ENCODE measurements at places on chromosomes 16 and 17.
A peak's percentile ranks its signal among the peaks of the same experiment; 100 is the strongest.

DNA sequence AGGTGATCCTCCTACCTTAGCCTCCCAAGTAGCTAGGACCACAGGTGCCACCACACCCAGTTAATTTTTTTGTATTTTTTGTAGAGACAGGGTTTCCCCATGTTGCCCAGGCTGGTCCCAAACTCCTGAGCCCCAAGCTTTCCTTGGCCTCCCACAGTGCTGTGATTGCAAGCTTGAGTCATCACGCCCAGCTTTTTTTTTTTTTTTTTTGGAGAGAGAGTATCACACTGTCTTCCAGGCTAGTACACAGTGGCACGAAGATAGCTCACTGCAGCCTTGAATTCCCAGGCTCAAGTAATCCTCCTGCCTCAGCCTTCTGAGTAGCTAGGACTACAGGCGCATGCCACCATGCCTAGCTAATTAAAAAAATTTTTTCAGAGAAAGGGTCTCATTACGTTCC is 27.2 kb downstream of the HEATR9 start:
- DNase-seq: no peak

DNA sequence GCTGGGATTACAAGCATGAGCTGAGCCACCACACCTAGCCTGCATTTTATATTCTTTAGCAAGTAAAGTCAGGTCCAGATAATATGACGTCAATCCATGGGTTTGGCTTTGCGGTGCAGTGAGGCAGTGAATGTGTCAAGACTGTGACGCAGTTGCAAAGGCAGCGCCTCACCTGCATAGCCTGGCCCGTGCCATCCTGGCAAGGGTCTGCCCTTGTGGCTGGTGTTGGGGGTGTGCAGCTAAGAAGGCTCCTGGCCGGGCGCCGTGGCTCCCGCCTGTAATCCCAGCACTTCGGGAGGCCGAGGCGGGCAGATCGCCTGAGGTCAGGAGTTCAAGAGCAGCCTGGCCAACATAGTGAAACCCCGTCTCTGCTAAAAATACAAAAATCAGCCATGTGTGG is 7.0 kb downstream of the PDF start:
- DNase-seq: no peak

- no peak for DNase-seq
These were observed 998 bp upstream of the PRKCA start for GRCh38 chr17:66301367-66301863.

- no peak for DNase-seq
These were observed 13.2 kb downstream of the HIC1 start for GRCh38 chr17:2068031-2068518.

DNA sequence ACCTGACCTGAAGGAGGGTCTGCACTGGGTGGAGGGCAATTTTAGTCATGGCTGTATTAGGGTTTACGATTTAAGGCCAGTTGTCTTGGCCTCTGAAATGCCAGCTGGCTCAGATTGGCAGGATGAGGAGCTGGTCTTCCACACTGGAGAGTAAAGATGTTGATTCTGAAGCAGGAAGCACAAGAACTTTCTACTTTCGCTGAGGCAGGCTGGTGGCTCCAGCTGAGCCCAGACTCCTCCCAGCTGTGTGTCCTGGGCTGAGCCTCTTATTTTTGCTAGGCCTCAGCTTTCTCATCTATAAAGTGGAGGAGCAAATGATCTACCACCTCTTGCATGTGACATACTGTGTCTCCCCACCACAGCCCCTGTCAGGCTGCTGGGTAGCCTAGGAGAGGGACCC is 74.4 kb downstream of the MRM1 start:
- no peak for DNase-seq

- DNase-seq: no peak
These were observed 6.2 kb downstream of the NME1 start for GRCh38 chr17:51159604-51160003.

DNA sequence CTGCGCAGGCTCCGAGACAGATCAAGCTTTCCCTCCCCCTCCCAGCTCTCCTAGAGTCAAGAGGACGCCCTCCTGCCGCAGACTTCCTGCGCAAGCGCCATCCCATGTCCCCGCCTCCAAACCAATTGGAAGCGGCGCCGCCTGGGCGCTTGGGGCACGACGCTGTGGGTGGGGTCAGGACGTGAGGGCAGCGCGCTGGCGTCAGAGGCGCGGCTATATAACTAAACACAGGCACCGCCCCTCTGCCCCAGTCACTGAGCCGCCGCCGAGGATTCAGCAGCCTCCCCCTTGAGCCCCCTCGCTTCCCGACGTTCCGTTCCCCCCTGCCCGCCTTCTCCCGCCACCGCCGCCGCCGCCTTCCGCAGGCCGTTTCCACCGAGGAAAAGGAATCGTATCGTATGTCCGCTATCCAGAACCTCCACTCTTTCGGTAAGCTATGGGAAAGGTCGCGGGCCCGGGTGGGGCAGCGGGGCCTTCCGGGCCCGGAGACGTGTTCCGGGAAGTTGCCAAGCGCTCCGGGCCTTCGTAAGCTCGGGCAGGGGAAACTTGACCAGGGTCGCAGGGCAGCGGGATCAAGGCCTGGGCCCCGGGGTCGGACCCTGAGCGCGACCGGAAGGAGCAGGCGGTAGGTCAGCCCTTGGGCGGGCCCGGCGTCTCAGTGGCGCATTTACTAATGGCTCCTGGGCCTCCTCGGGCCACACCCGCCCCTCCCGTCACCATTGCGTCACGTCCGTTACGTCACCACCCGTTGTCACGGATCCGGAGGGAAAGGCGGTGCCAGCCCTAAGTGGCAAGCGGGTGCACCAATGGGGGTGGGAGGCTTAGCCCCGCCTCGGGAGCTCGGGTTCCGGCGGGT is at the start of gene EIF1:
TSS of gene EIF1 (plus strand) at position 245 of the 856 bp plus-strand sequence. CDS start at position 399, 154 bp downstream.
- peak; percentile 100 for DNase-seq

DNA sequence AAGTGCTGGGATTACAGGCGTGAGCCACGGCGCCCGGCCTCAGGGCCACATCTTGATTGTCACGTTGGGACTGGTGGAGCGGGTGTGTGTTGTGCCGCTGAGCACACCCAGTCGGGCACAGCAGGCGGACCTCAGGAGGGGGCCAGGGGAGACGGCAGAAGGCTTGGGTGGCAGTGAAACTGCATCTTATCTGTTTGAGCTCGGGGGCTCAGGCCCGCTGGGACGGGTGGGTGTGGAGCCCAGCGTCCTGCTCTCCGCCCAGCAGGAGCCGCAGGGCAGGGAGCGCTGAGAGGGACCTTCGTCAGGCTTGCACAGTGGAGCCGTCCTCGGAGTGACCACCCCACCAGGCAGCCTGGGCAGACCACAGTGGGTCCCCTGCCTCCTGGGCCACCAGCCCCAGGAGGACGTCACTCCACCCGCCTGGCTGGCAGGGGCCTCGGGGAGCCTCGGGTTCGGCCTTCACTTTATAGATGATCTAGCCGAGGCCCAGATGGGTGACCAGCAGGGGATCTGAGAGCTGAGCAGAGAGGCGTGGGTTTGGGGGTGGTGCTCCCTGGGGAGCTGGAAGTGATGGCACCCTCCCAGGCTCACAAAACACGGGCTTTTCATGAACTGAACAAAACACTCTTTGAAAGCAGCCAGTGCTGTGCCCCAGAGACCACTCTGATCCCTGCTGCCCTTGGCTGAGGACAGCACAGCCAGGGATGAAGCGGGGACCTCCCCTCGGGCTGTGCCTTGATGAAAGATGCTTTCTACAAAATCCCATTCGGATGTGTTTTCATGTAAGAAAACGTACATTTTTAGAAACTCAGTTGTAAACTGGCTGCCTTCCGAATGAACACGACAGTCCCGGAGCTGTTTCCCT is 181.1 kb downstream of the SEC14L1 start:
- no peak for DNase-seq

GRCh38 chr17:75109407-75110233 is at the start of gene ARMC7:
TSS of gene ARMC7 (plus strand) at chr17:75109969. CDS start at chr17:75110289, 320 bp downstream.
- no peak for DNase-seq

- DNase-seq: no peak
These were observed 361.0 kb downstream of the WWOX start for GRCh38 chr16:78460428-78460827.

- DNase-seq: no peak
These were observed 29.3 kb upstream of the TNFRSF13B start for GRCh38 chr17:17001076-17001777.

- DNase-seq: no peak
These were observed 150.4 kb upstream of the IRX5 start for GRCh38 chr16:54780266-54780665.

DNA sequence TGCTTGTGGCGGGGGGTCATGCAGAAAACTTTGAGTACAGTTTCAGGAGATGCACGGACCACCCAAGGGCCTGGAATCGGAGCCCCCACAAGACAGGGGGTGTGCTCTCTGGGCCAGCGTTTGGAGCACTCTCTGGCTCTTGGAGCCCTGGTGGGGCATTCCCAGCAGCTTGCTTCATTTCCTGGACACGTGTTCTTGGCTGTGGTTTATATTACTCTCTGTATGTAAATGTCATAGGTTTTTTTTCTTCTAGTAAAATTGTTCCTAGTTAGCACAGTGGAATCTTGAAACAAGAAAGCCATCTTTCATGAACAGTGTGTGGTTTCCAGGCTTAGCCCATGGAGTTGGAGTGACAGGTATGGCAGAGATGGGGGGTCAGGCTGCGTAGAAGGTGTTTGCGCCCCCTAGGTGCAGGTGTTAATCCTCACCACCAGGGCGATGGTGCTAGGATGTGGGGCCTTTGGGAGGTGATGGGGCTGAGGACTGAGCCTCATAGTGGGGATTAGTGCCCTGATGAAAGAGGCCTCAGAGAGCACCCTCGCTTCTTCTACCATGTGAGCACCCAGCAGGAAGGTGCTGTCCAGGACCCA is 79.8 kb downstream of the JPH3 start:
- DNase-seq: peak; percentile 19

- DNase-seq: no peak
These were observed 125.4 kb downstream of the MGAT5B start for GRCh38 chr17:76993651-76994050.

- DNase-seq: no peak
These were observed 3.9 kb upstream of the MRPS23 start for GRCh38 chr17:57853695-57854094.

DNA sequence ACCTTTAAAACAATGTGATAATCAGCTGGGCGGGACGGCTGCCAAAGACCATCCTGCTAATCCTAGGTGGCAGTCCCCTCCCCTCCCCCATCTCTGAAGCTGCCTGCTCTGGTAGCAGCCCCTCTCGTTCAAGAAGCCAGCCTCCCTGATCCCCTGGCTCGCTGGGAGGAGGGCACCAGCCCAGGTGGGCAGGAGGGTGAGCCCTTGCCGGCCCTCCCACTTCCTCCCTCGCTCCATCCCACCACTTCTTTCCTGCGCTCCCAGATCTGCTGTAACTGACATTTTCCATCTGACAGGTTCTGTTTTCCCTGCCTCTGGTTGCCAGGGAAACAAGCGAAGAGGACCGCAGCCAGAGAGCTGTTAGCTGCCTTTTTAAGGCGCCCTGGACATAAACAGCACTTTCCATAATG is 155.7 kb upstream of the TNRC6C start:
- no peak for DNase-seq

DNA sequence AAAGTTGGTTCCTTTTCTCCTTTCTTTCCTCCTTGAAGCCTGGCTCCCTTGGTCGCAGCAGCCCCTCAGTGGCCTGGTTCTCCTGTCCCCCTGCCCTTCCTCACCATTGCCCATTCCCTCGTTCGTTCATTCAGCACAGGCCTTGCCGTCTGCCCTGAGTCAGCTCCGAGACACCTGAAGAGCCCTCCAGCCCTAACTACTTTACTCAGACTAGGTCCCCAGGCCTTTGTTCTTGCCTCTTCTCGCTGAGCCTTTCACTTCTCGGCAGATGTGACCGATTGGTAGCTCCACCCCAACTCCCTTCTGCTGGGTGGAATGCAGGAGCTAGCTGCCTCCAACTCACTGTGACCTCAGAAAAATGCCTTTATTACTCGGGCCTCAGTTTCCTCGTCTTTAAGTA is 7.0 kb upstream of the ADAM11 start:
- no peak for DNase-seq

DNA sequence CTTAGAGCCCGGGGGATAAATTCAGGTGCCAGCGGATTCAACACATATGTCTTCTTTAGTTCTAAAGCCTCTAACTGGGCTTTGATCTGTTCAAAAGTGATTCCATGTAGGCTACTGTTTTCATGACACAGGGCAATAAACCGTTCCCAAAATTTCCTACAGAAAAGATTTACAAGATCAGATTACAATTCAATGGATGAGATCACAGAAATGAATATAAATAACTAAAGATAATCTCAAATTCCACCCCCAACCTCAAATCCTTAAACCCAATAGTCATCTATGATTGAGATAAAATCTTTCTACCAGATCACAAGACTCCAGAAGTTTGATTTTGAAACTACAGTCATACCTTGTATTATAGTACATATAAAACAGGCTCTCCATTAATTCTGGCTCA is 84.3 kb downstream of the CACNG1 start:
- DNase-seq: no peak

- no peak for DNase-seq
These were observed 3.9 kb downstream of the HNF1B start for GRCh38 chr17:37740915-37741314.

GRCh38 chr17:50871898-50872297 is 5.7 kb upstream of the TOB1 start:
- no peak for DNase-seq

GRCh38 chr17:73906896-73907870 is 262.9 kb upstream of the SDK2 start:
- DNase-seq: no peak

- DNase-seq: no peak
These were observed 2.3 kb downstream of the ORC6 start for GRCh38 chr16:46691726-46692125.

DNA sequence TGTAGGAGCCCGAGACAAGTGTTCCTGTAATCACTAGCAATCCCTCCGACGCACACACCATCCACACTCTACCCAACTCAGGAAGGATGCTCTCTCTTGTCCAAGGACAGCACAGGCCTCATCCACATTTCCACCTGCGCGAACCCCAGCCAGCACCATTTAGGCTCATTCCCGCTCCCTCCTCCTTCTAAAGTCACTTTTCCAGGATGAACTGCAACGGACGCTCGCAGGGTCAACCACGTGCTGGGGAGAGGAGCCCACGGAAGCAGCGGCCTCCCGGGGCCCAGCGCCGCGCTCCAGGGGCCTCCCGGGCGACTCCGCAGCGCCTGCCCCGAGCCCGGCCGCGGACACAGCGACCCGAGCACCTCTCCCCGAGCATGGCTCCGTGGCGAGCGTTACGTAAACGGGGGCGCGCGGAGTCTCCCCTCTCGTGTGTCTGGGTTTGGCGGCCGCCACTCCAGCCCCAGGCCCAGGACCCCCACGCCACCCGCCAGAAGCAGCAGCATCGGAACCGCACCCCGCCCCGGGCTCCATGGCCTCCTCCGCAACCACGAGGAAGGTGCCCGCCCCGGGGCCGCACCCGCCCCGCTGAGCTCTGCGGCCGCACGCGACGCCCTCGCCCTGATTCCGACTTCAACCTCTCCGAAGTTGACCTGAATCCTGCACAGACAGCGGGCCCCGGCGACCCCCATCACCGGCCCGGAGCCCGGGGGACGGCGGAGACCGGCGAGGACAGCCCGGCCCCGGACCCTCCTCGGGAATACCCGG is 668 bp downstream of the USP36 start:
- DNase-seq: no peak
